Motor neuron (in vitro differentiated cells): ENCODE measurements at places on chromosomes 6 and 20. TPM values are rescaled to one million over a fixed set of nuclear protein-coding genes. Genes with fewer than 3 reads are reported as not detected.
A peak's percentile ranks its signal among the peaks of the same experiment; 100 is the strongest.

KATNA1 gene
- 9.6 and 9.8 TPM in 2 replicates for total RNA-seq

- peak; percentile 99 for ATAC-seq
Measured at GRCh38 chr6:33454009-33454946, at the start of gene ZBTB9. TSS of gene ZBTB9 (plus strand) at chr6:33454576. CDS start at chr6:33455101, 525 bp downstream.

MTFR2 gene
- 0.86 and 2.0 TPM in 2 replicates for total RNA-seq

GRCh38 chr20:32152421-32153155, 43.1 kb downstream of the TM9SF4 start:
- no peak for ATAC-seq

TRAPPC3L gene
- total RNA-seq, result 0.35 TPM in 1 of 2 replicates, not detected in the other

RBM24 gene
- total RNA-seq, result not detected in 2 replicates

DNA sequence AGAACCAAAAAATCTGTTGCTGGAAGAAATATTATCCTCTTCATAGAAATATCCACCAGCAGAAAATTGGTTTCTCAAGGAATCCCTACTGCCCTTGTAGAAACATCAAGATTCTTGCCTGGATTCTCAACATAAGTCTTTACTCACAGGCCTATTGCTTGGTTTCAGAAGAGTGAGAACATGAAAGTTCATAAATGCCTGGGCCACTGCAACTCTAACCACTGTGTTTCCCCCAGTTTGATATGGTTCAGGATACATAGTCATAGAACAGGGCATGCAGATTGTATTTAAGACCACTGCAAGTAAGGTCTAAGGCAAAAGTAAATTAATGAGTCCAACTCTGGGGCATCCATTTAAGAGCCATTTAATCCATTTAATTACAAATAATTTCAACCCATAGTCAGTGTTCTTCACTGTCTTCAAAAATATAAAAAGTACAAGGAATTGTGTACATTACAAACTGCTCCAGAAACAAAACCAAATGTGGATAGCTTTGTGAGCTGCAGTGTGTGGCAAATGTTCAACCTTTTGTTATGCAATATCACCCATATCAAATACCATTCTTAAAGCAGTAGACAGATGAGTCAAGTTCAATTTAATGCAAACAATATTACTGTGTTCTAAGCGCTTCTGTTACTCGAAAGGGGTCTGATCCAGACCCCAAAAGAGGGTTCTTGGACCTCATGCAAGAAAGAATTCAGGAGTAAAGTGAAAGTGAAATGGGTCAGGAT, 83.3 kb downstream of the OPRM1 start:
- no peak for ATAC-seq

DNA sequence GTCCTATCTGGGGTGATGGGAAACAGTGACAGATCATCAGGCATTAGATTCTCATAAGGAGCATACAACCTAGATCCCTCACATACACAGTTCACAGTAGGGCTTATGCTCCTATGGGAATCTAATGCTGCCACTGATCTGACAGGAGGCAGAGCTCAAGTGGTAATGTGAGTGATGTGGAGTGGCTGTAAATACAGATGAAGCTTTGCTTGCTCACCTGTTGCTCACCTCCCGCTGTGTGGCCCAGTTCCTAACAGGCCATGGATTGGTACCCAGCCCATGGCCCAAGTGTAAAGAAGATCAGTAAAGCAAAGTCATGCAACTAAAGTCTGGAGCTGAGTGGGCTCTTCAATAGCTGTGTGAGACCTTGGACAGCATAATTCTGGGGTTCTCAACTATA, 65.9 kb downstream of the PKIB start:
- no peak for ATAC-seq

GRCh38 chr6:101208152-101208551, 185.4 kb upstream of the GRIK2 start:
- no peak for ATAC-seq

- ATAC-seq, result peak; percentile 93
Measured at GRCh38 chr6:132131758-132132157, 180.6 kb upstream of the CCN2 start.

DNA sequence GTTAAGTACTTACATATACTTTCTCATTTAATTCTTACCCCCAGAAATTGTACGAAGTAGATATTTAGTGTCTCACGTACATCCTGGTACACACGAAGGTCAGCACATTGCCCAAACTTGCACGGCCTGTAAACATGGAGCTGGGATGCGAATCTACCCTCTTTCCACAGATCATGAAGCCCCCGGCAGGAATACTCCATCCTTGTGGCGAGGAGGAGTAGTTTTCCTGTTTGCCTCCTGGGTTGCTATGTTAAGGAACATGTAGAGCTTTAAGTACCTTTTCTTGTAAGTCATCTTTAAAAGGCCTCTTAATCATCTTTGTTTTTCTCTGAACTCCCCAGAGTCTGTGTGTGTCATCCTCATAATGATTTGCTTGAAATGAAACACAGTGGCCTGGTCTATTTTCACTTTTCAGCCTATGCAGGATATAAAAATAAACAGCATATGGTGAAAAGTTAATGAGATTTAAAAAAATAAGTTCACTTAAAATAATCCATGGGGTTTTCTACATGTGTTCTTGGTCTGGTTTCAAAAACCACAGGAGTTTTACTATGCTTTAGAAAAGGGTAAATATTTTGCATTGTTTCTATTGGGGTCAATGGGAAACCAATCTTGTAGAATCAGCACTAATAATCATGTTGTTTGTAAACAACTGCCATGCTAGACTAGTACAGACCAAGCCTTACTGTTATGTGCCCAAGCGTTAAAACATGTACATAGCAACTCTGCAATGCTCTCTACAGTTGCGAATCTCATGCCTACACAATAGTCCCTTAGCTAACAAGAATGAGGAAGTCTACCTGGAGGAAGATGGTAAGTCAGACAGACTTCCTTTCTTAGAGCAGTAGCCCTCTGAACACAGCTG, 9.3 kb upstream of the ARID1B start:
- ATAC-seq, result no peak

KIFC1 gene
- 19.7 and 22.2 TPM in 2 replicates for total RNA-seq

GRCh38 chr6:43947860-43948259, 177.8 kb downstream of the VEGFA start:
- no peak for ATAC-seq

DNA sequence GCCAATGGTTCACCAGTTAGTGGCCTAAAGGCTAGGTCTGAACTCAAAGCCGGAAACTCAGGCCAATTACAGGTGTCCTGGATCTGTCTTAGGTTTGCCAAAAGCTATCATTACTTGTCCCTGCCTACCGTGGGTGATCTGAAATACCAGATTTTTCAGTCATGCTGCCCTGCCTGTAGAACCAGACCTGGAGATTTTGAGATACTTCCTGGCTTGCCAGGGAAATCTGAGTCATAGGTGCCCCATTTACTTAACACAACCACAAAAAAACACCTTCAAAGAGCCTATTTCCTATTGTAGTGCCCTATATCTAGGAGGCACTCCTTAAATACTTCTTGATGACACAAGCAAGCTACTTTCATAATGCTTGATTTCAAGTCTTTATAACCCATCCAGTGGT, 13.9 kb upstream of the RANBP9 start:
- no peak for ATAC-seq

- no peak for ATAC-seq
Measured at GRCh38 chr6:143328876-143329275, 121.6 kb downstream of the ADAT2 start.

GRCh38 chr20:32282461-32282860, 5.0 kb downstream of the KIF3B start:
- ATAC-seq, result no peak
